CD4-positive, alpha-beta T cell treated with Interleukin-2 at 100 ng/mL for 4 hours (primary cell): ENCODE measurements at places on chromosomes 2 and 18.

GRCh38 chr2:42980764-42981416 is 188.5 kb upstream of the HAAO start:
- DNase-seq, result no peak

- no peak for DNase-seq
These were observed 492.0 kb downstream of the TNS1 start for GRCh38 chr2:217510771-217511291.

GRCh38 chr18:51009072-51009471 is 20.9 kb upstream of the SMAD4 start:
- DNase-seq, result no peak

GRCh38 chr2:158755310-158756087 is 39.6 kb upstream of the DAPL1 start:
- DNase-seq, result no peak

DNA sequence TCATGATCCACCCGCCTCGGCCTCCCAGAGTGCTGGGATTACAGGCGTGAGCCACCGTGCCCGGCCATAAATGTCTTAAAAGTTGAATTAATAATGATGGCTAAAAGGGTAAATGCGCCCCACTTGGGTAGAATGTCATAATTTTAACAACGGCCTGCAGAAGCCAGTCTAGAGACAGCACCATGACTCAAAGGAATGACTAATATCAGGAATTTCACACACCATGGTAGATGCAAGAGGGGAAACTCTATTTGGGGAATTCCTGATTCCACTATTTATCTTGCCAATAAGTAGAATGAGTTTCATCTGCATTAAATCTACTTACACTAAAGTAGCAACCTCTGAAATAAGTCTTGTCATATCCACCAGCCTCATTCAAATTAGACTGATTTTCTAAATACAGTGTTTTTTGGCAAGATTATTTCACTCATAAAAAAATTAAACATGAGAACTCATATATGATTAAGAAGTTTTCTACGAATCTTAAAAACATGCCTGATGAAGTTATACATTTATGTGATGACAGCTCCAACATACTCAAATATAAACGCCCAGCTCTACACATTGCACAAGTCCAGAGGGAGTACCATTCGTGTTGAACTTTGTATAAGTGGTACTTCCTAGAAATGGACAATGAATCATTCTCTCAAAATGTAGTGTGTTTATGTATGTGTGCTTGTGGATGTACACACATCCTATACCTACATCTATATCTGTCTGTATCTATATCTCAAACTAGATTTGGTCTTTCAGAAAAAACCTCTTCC is 309.7 kb downstream of the IRS1 start:
- no peak for DNase-seq

DNA sequence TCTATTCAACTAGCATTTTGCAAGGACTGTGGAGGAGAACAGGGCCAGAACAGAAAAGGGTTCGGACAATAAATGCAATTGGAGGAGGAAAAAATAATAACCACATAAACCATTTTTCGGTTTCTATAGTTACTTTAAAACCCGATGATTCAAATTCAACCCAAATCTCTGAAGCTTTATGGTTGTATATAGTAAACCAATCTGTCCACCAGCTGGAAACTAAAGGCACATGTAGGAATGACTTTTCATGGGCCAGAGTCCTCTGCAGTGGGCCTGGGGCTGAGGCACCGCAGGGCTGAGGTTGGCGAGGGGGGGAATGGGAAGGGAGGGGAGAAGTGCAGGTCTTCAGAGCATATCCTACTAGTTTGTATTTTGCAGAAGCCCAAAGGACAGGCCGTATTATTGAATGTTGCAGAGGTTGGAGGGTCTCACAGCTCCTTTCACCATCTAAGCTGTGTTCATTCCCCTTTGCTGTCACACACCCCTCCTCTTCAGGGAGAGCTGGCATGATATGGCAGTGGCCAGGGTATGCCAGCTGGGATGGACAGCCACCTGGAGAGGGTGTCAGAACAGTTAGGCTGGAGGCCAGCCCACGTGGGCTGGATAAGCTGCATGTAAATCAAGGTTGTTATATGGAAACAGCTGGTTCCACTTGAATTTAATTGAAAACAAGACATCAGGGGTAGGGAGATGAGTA is 267.1 kb downstream of the PRKCE start:
- DNase-seq, result no peak

DNA sequence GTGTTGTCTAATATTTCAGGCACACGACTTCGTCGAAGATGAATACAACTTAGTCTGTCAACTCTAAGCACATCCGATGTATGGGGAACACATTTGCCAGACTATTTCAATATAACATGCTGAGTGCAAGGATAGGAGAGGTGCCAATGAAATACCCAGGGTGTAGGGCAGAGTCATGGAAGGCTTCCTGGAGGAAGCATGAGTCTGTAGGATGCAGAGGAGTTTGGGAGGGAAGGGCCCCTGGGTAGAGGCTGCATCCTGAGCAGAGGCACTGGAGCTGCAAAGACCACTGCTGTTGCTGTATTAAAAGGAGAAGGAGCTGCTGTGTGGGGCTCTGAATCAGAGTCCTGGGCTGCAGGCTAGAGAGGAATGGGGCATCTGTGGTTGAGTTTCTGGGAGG is 89.9 kb downstream of the ASAP2 start:
- DNase-seq, result no peak

GRCh38 chr2:32172870-32173269 is 7.2 kb downstream of the SLC30A6 start:
- DNase-seq, result no peak

- DNase-seq, result peak; percentile 9
These were observed 491 bp downstream of the L3MBTL4 start for GRCh38 chr18:6414118-6414722.

DNA sequence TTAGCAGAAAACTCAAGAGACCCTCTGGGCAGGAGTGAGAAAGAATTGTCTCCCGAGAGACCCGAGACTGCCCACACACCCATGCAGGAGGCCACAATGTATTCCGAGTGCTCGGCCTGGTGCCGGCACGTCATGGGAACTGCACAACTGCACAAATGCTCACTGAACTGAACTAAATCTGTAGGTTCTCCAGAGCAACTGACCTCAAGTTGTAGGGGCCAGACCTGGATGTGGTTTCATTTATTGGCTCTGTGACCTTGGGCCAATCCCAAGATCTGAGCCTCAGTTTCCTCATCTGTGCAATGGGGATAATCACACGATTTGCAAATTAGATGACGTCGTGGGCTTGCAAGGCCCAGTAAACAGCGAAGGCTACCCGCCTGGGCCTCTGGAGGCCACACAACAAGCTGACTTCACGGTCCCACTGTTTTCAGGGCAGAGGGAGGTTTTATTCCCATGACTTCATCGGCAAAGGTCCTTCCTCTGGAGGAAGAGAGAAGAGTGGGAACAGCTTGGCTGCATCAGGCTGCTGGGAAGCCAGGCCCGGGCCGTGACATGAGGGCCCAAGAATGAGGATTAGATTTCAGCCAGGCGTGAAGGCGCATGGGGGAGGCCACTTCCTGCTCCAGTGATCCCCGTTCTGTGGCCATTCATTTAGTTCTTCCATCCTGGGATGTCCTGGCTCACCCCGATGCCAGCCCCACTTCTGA is 3.6 kb upstream of the ERFE start:
- no peak for DNase-seq

- DNase-seq, result no peak
These were observed 115.5 kb downstream of the KCTD1 start for GRCh38 chr18:26432651-26433424.

DNA sequence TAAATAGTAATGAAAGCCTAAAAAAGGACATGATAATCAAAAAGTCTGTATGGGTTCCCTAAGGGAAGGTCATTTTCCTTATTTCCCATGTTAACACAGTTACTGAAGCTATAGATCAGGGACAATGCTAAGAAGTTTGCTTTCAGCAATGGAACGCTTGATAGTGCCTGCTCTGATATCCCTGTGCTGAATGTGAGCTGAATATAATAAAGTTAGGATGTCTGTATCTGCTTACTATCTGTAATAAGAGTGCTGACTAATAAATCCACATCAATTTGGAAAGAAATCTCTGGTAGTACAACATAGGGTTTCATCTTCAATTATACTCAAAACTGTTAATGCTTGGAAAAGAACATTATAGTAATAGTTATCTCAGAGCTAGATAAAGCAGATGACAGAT is 25.8 kb downstream of the TTC21B start:
- no peak for DNase-seq

GRCh38 chr2:2187196-2187595 is 143.9 kb downstream of the MYT1L start:
- DNase-seq, result no peak

- DNase-seq, result no peak
These were observed 104.3 kb downstream of the TTC27 start for GRCh38 chr2:32732120-32732519.

DNA sequence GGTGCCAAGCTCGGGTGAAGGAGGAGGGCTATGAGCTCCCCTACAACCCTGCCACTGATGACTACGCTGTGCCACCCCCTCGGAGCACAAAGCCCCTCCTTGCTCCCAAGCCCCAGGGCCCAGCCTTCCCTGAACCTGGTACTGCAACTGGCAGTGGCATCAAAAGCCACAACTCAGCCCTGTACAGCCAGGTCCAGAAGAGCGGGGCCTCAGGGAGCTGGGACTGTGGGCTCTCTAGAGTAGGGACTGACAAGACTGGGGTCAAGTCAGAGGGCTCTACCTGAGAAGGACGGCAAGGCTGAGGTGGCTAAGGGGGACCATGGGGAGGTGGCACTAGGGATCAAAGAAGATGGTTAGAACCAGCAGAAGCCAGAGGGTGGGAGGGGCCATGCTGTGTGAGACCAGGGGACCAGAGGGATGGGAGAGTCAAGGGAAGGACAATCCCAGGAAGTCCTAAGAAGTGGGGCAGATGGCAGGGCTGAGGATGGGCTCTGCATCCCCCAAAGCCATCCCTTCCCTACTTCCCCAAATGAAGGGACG is 2.4 kb downstream of the DOK1 start:
- no peak for DNase-seq

DNA sequence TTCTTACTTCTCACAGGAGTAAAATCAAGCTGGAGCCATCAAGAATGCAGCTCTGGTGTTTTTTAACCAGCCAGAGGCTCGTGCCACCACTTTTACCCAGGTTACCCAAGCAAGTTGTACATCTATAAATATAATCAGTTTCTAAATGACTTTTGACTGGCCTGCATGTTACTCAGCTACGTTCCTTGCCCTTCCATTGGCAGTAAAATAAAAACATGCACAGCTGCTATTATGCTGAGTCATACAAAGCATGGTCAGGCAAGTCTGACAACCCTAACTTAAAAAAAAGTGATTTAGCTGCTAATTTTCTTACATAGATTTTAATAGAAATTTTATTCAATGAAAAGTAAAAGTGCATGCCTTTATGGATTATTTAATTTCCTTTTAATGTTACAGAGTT is 111.7 kb upstream of the CSRNP3 start:
- no peak for DNase-seq

GRCh38 chr2:20534913-20535801 is 88.3 kb downstream of the RHOB start:
- DNase-seq, result no peak

DNA sequence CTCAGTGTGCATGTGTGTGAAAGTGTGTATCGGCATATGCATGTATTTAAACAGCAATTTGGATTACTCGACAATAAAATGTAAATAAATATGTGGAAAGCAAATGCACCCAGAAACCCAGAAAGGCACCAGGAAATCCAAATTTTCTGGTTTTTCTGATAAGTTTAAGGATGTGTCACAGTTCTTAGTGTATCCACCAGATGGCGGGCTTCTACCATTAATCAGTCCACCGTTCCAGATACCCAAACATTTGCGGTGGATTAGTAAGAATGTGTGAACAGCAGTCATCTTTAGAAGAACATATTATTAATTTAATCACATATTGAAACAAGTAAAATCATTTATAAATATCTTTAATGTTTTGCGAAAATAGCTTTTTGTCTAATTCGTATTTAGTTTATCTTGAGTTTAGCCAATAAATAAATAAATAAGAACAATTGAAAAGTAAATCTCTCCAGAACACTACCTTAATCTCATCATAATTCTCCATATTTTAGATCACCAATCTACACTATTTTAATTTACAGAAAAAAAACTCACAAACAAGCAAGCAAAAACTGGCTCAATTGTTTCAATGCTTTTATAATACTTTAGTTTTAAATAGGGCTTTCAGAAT is 298.9 kb downstream of the DSEL start:
- DNase-seq, result peak; percentile 75

GRCh38 chr18:6222271-6222670 is 192.4 kb downstream of the L3MBTL4 start:
- no peak for DNase-seq

DNA sequence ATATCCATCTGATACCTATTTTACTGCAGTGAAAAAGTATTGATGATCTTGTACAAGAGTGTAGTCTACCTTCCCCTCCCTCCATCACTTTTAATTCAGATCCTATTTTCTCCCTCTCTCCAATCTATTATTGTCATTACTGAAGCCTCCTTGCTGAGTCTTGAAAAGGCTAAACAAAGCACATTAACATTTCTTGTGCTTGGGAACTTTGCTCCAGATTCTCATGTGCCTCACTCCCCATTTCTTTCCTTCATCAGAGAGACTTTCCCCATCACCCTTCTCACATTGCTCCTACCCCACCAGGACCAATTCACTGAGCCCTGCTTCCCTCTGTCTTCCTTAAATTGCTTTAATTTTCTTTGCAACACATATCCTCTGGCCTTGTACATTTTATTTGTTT is 736.2 kb upstream of the GCFC2 start:
- DNase-seq, result no peak

- no peak for DNase-seq
These were observed 28.3 kb downstream of the DDX1 start for GRCh38 chr2:15619938-15620337.

DNA sequence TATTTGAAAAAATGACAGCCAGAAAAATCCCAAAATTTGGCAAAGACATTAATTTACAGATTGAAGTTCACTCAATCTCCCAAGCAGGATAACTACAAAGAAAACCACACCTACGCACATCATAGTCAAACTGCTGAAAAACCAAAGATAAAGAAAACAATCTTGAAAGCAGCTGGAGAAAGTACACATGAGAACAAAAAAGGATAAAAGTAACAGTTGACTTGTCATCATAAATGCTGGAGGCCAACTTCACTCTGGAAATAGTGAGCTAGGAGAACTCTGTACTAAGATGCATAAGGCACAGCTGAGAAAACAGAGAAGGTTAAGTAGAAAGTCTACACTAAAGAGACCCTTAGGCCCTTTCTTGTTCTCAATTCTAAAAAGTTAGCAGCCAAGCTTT is 73.1 kb downstream of the TLK1 start:
- DNase-seq, result no peak

GRCh38 chr2:45470531-45470930 is 140.5 kb downstream of the SRBD1 start:
- no peak for DNase-seq

GRCh38 chr2:161991991-161992390 is 82.0 kb downstream of the DPP4 start:
- DNase-seq, result no peak

- DNase-seq, result no peak
These were observed 62.6 kb downstream of the KLF7 start for GRCh38 chr2:207103132-207103531.
